ENCODE measurements at places on chromosomes 7 and 10.

- DNase-seq: no peak
These were observed 4.0 kb upstream of the MYOZ1 start for GRCh38 chr10:73645251-73645650.

GRCh38 chr7:44147026-44147991 is 6.2 kb upstream of the MYL7 start:
- DNase-seq: no peak

DNA sequence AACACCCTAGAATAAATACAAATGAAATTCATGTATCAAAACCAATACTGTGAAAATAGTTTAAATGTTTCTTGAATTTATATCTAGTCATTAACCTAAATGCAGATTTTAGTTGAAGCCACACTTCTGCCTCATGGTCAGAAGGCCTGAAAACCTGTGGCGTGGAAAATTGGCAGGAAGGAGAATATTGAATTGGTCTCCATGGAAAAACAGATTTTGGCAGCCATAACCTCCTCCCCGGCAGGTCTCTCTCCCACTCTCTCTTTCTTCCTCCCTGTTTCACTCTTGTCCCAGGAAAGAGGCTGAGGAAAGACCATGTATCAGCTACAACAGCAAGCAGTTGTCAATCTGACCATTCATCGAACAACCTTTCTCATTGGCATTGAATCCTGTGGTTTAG is 160.6 kb upstream of the YAE1 start:
- DNase-seq: no peak

DNA sequence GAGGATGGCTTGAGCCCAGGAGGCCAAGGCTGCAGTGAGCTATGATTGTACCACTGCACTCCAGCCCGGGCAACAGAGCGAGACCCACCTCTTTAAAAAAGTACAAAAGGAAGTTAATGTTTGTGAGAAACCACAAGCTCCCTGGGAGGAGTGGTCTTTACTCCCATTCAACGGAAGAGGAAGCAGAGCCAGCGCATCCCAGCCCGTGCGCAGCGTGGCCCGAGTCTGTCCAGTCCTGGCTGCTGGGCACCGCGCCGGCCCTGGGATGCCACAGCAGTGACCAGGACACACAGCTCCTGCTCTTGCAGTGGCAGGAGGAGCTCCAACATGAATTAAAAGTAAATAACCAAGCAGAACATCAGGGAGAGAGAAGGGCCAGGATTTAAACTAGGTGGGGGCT is 68.4 kb downstream of the ELFN1 start:
- no peak for DNase-seq

- no peak for DNase-seq
These were observed 38.3 kb downstream of the LRRC18 start for GRCh38 chr10:48901319-48901718.

- DNase-seq: no peak
These were observed at the start of gene HTRA1 for GRCh38 chr10:122461367-122461728. TSS of gene HTRA1 (plus strand) at chr10:122461553. CDS start at chr10:122461653, 100 bp downstream.

- no peak for DNase-seq
These were observed 68.6 kb downstream of the ALOX5 start for GRCh38 chr10:45442662-45443061.

DNA sequence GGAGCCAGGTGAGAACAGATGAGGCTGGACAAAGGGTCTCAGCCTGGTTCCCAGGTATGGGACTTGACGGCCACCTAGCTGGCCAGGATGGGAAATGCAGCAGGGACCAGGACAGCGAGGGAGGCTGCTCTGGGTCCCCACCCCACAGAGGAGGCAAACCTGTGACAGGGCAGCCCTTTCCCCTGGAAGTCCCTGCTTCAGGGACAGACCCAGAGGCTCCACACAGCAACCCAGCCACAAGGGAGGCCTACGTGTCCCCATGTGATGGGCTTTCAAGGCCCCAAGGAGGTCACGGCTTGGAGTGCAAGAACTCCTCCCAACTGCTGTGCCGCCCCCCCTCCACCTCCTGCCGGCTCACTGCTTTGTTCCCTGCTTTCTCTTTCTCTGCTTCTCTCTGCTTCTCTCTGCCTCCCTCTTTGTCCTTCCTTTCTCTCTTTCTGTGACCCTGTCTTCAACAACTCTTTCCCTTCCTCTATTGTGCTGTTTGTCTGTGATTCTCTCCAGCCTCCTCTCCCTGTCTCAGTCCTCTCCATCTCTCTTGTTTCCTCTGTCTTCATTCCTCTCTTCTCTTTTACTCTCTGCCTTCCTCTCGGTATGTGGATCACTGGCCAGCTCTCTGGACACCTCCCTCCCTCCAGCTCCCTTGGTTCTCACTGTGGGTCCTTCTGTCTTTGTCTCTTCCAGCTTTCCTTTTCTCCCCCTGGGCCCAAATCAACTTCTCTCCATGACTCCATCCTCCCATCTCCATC is 9.6 kb upstream of the EIF5AL1 start:
- no peak for DNase-seq

DNA sequence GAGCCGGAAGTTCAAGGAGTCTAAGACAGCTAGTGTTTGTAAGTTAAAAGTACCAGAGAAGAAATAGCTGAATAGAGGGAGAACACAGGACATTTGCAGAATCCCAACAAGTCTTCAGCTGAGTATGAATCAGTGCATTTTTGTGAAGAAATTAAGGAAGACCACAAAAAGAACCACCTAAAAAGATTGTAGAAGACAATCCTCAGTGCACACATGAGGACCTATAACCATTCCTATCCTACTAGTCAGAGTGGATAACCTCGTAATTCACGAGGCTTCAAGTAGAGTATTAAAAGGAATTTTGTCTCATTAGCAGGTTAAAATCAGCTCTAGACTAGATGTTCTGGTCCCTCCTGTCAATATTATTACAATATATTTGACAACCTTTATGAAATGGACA is 295.4 kb upstream of the KAT6B start:
- no peak for DNase-seq

DNA sequence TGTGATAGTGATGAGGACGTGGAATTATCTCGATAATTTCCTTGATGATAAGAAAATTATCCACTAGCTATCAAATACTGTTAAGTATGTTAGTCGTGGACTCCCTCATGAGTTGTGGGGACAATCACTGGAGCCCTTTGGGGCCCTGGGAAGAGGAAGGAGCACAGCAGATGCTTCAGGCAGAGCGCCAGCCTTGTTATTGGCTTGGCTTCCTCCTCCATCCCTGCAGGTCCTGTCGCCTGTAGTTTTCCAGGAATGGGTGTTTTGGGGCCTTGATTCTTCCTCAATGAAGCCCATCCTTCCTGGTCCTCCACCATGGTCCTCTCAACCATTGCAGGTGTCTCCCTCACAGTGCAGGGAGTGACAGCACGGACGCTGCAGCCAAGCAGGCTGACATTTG is 32.5 kb upstream of the ZNF32 start:
- no peak for DNase-seq

- no peak for DNase-seq
These were observed 1.1 kb upstream of the SLC25A13 start for GRCh38 chr7:96322847-96323461.

DNA sequence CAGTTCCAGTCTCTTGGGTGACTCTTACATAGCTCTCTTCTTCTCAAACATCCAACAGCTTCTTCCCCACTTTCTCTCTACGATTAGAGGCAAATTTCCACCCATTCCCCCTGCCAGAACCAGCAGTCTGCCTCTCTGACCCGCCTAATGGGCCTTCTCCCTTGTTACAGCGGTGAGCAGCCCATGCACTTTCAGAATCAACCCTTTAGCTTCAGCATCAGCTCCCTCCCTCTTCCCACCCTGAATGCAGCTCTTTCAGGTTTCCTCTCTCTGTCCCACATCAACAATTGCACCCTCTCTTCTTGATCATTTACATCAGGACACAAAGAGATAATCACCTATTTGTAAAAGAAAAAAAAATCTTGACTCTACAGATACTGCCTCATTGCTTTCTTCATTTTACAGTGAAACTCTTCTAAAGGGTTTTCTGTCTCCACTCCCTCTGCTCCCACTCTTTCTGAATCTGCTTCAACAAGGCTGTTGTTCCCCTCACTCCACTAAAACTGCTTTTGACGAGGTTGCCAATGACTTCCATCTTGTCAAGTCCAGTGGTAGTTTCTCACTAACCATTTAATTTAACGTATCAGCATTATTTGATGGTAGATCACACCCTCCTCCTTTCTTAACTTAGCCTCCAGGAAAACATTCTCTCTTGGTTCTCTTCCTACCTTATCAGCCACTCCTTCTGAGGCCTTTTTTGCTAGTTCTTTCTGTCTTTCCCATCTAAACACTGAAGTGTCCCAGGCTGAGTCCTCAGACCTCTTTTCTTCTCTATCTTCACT is 106.6 kb downstream of the NPY start:
- no peak for DNase-seq

- DNase-seq: no peak
These were observed 689.7 kb upstream of the IGFBP3 start for GRCh38 chr7:46610746-46611145.

- no peak for DNase-seq
These were observed 30.5 kb downstream of the PLXNA4 start for GRCh38 chr7:132545756-132546155.

DNA sequence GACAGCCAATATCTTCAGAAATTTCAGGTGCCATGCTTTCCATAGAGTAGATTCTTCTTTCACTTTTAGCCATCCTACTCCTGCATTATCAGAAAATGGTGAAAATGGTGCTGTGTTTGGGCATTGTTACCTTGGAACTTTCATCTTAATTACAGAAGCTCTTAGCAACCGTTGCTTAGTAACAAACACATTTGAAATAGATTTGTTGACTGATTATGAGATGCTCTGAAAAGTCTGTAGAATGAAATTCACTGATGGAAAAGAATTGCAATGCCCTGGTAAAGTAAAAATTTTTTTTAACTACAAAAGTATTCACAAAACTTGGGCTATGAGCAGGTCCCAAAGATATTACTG is 249.3 kb upstream of the NEBL start:
- DNase-seq: no peak

DNA sequence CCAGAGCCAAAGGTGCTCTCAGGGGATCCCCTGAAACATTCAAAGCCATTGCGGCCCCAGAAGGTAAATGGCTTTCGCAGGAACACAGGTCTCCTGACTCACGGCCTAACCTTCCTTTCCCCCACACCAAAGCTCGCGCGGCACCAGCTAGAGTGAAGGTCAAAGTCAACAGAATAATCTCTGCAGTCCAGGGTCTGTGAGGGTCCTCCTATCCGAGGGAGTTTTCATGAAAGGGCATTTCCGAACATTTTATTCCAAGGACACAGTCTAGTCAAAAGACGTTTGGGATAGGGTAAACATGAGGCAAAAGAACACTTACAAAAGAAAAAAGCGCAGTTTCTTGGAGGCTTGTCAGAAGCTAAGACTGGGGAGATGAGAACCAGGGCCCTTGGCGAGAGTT is 559 bp upstream of the STEAP2 start:
- DNase-seq: no peak

DNA sequence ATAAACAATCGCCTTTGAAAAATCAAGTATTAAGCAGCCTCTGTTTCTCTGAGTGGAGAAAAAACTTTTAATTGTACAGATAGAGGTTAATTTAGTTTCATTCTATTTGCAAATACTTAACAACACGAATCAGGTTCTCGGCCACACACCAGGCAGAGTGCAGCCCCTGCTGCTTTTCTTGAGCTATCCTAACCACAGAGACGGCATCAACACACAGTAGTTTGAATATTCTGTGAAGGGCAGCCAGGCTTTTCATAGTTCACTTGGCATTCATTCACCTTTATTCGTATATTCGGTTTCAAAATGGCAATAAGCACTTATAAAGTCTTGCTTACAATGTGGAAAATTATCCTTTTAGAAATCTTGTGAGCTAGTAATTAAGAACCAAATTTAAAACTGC is 5.7 kb downstream of the ADARB2 start:
- DNase-seq: no peak

- no peak for DNase-seq
These were observed 223.9 kb downstream of the TCERG1L start for GRCh38 chr10:131087464-131088215.

- DNase-seq: no peak
These were observed 147.8 kb downstream of the NEURL1 start for GRCh38 chr10:103641326-103641725.

DNA sequence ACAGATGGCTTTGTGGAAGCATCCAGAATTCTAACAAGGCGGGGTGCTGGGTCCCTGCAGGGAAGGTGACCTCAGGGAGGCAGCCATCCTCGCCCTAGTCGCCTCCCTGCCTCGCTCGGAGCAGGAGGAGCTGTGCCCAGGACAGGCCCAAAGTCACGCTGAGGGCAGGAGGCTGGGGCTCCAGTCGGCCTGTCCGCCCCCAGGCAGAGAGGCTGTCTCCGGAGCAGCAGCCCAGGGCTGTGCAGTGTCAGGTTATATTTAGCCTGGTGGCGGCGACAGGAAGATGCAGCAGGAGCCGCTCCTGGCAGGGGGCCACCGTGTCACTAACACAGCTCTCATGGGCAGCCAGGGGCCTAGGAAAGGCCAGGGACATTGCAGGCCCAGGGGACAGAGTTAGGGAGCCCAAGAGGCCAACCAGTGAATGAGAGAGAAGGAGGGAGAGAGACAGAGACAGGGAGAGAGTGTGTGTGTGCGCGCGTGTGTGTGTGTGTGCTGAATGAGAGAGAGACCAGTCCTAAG is 13.5 kb downstream of the KCNH2 start:
- DNase-seq: no peak

GRCh38 chr10:83835945-83836745 is 303.2 kb upstream of the GHITM start:
- no peak for DNase-seq

DNA sequence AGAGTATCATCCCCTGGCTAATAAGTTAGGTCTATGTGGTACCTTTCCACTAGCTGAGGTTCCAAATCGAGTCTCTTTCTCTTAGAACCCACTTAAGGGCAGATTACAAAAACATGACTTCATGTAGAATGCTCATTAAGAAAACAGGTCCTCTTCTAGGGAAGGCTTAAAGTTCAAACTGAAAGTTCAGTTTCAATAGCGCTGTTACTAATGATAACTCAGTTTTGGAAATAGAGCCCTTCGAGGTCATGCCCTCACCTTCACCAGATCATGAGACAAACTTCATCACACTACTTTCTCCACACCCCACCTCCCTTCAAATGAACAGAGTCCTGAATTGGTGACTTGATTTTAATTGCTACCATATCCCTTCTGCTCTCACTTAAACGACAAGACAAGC is 26.2 kb downstream of the HGF start:
- no peak for DNase-seq

DNA sequence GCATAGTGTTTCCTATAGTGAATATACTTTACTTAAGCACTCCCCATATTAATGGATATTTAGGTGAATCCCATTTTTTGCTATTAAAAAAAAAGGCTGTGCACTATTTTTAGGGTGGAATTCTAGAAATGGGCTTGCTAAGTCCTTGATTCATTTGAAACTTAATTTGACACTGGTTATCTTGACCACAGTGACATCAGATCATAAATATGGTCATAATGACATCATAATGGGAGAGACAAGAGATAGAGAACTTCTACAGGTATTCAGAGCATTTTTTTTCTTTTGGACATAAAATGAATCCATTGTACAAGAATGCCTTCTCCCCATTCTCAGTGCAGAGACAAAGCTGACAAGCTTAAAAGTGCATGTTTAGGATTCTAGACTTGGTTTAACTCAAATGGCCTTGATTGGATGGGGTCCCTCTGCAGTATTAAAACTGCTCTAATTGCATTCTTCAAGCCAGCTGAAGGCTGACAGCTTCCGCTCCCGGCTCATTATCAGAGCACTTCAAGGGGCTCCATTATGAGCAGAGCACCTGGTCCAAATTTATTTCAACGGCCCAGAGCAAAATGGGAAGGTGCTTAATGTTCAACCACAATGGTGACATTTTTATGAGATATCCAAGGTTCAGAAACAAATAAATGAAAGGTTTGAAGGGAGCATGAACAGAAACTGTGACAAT is 104.8 kb downstream of the JAZF1 start:
- DNase-seq: no peak

Measured in CD4-positive, alpha-beta T cell treated with Interleukin-4 for 1 hour (primary cell).